Glutamatergic neuron (in vitro differentiated cells): ENCODE measurements at places on chromosomes 12 and 14. TPM values are rescaled to one million over a fixed set of nuclear protein-coding genes. Genes with fewer than 3 reads are reported as not detected.

DNA sequence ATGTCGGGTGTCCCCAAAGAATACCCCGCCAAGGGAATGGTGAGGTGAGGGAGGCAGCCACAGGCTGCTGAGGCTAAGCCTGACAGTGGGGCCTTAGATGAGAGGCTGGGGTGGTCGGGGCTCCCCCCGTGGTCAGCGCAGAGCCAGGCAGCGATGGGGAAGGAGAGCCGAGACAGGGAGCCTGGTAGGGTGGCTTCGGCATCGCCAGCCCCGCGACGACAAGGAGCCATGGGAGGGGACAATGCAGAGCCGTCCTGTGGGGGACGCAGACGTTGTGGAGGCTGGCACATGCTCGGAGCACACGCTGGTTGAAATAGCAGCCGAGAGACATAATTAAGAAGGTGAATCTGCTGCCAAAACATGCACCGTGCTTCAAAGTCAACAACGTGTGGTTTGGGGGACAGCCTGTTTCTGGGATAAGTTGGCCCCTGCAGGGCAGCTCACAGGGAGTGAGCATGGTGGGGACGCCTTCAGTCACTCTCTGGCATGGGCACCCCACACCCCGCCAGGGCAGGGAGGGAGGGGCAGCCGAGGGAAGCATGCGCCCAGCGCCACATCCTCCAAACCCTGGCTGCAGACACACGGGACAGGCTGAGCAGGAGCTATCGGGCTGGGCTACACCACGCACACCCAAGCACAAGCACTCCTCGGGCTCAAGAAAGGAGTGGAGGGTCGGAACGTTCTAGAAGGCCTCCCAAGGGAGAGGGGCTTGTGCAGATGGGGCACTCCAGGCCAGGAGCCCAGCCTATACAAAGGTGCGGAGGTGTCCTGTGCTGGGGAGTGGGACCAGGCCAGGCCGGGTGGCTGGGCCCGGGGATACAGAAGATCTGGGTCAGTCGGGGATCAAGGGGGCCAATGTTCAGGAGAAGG is 66.6 kb upstream of the C14orf180 start:
- no peak for DNase-seq

The CMKLR1 gene
- not detected for total RNA-seq

- DNase-seq: no peak
Observed at GRCh38 chr14:65287264-65288131, 125.0 kb upstream of the FUT8 start.

DNA sequence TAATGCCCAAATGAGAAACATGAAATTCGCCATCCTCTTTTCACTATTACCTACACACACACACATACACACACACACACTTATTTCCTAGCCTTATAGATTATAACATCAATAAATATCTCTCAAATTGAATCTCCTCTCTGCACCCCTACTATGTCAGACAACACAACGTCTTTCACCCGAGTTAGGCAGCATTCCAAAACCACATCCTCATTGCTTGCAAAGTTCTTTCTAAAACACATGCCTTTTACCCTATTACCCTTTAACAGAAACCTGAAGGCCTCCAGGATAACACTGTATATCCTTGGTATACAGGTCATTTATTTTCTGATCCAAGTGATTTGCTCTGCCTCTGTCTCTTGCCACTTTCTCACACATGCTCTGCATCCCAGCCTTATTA is 56.3 kb downstream of the KCNH5 start:
- no peak for DNase-seq

DNA sequence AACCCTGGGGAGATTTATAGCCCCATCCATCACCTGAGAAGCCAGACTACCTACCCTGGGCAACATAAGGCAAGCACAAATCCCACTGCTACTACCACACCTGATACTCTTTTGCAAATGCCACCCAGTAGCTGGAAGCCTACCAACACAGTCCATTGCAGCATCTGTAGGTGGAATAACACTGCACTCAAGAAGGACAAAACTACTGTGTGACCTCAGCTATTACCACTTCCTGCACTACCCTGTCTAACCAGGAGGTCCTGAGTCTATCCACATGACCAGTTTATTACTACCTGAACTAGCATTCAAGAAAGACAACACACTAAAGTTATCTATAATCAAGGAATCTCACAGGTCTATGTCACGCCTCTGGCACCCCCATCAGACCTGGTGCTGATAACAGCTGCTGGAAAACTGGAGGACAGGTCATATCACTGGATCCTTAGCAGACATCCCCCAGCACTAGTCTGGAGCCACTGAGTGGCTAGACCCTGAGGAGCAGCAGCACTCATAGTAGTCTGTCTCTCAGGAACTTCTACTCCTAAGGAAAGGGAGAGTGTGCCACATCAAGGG is 2.9 kb upstream of the CLEC1A start:
- no peak for DNase-seq

The KLRB1 gene
- total RNA-seq: not detected

- no peak for DNase-seq
Observed at GRCh38 chr12:102350070-102350469, 130.3 kb downstream of the IGF1 start.

DNA sequence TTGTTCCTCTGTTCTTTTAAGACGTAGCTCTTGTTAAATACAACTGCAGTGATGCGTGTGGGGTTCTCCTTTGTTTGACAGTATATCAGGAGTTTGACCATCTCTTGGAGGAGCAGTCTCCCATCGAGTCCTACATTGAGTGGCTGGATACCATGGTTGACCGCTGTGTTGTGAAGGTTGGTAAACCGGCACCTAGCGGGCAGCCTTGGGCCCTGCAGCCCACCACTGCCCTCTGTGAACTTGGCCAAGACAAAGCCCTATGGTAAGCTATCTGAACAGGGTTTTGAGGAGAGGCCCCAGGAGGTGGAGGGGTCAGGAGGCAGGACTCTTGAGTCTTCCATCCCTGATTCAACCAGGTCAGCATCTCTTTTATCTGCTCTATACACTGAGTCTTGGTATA is 54.6 kb upstream of the RIC8B start:
- DNase-seq: no peak

- no peak for DNase-seq
Observed at GRCh38 chr12:105850103-105850968, 288.4 kb downstream of the NUAK1 start.

DNA sequence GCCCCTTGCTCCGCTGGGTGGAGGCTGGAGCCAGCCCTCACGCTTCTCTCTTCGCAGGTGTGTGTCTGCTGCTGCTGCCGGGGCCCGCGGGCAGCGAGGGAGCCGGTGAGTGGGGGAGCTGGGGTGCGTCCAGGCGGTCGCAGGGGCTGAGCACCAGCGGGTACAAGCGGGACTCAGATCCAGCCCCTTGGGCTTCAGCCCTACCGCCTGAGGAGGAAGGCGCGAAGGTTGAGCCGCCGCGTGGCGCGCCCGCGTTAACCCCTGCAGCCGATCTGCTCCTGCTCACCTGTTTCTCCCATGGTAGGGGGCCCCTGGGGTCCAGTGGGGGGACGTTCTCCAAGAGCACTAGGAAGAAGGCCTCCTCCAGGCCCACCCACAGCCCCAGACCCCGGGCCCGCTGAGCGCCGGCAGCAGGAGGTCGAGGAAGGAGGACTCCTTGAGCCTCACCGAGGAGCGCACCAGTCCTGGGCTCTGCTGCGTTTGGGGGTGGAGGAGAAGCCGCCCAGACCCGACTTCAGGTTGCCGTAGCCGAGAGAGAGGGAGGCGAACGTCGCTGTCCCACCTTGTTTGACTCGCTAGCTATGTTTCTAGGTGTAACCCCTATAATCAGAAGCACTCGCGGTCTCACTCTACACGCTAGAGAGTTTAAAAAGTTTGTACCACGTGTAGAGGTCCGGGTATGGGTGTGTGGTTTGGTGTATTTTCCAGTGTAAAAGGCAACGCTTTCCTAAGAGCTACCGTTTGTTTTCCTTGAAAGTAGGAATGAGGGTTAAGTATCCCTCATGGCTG is 834 bp downstream of the COCH start:
- no peak for DNase-seq

The SIX6 gene
- not detected for total RNA-seq

DNA sequence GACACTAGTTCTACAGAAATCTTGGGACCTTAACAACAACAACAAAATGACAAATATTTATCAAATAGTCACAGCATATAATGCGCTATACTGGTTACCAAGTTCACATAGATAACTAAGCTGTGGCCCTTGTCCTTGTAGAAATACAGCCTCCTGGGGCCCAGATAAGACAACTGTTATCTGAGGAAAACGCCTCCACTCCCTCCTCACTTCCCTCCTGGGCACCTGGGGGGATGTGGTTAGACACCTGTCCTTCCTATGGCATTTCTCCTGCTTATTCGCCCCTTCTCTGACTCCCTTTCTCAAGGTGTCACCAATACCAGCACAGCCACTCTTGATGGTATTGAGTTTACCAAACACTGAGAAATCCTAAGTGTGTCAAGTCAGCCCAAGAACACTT is 419.4 kb downstream of the RAD51B start:
- no peak for DNase-seq

The RNASE3 gene
- total RNA-seq: not detected

The FLVCR2 gene
- total RNA-seq: not detected

DNA sequence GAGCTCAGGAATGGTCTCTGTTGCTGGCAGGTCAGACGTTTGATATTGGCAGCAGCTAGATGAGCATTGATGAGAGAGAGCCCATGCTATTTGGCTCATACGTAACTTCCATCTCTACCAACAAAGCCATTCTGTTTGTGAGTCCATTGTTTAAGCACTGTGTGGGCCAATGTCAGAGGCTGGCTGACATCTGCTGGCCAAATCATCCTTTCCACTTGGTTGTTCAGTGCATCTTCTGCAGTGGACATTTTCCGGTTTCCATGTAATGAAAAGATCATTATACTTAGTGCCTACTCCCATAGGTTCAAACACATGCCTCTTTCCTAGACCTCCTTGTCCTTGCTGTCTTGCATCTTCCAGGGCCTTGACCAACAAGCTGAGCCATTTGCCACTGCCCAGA is 59.2 kb downstream of the IFT81 start:
- no peak for DNase-seq

The CCDC77 gene
- total RNA-seq: 17.1 TPM
